Daoy (cell line): ENCODE measurements at places on chromosomes 13 and 19.

- no peak for DNase-seq
Observed at GRCh38 chr13:91154558-91155353, 192.7 kb upstream of the MIR17HG start.

DNA sequence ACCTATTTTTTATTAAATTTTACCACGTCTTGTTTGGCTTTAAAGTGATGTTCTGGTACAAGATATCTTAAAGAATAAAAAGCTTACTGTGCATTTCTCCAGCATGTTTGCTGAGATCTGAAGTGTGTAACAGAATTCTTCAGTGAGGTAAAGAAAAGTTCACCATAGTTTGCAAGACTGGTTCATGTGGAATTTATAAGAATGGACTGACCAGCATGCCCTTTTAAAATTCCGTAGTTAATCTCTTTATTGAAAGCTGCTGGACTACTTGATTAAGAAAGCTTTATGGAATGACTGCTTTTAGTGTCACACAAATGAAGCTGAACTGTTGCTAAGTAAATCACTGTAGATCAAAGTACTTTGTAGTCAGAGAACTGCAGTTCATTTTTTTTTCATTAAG is 119.2 kb downstream of the GPC6 start:
- DNase-seq: no peak

GRCh38 chr13:78934336-78934735 is 275.4 kb upstream of the OBI1 start:
- no peak for DNase-seq

GRCh38 chr19:53328967-53329366 is 4.6 kb upstream of the ZNF845 start:
- no peak for DNase-seq

- DNase-seq: no peak
Observed at GRCh38 chr13:36992362-36992761, 6.8 kb downstream of the ALG5 start.

DNA sequence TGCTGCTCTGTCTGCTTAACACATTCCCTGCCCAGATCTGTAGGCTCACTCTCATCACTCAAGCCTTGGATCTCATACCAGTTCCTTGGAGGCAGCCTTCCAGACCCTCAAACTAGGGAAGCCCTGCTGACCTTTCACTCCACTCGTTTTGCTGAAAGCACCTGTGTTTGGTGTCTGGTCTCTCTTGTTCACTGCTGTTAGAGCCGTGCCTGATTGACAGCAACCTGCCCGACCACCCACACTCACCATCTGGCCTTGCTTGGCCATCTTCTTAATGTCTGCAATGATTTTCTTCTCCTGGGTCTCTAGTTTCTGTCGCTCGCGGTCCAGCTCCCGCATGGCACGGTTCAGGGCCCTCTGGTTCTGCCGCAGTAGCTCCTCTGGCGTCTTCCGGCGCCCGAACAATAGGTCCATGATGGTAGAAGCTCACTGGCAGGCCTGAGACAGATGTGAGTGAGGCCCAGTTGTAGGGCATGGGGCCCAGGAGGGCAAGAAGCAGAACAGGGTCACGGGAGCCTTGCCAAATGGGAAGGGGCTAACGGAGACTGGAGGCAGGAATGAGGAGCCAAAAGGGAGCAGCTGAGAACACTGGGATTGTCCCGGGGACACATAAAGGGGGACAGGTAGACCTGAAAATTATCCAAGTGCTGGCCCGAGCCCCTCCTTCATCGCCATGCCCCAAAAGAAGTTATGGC is 959 bp downstream of the CHMP2A start:
- DNase-seq: no peak

- no peak for DNase-seq
Observed at GRCh38 chr13:19927117-19927748, 31.3 kb upstream of the ZMYM2 start.

DNA sequence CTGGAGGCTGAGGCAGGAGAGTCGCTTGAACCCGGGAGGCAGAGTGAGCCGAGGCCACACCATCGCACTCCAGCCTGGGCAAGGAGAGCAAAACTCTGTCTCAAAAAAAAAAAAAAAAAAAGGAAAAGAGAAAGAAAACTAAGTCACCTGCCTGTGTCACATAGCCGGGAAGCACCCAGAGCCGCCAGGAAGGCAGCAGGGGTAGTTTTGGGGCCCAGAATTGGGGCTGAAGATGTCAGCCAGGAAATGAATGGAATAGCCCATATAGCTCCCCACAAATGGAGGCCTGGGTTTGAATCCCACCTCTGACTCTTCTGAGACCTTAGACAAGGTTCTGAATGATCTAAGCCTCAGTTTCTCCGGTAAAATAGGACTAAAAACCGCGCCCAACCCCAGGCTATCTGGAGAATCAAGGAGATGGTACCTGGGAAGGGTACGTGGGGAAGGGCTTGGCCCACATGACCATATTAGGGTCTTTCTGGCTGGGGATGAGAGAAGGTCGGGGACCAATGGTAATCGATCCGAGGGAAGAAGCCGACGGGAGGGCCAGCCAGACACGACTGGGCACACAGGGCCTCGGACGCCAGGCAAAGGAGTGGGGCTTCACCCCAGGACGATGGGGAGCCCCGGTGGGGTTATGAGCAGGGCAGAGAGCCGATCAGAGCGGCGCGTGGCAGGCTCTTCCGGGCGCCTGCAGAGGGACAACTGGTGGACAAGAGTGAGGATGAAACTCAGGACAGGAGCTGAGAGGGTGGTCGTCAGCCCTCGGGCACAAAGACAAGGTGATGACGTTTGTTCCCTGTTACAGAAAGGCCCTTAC is 14.4 kb downstream of the CCDC124 start:
- DNase-seq: no peak

DNA sequence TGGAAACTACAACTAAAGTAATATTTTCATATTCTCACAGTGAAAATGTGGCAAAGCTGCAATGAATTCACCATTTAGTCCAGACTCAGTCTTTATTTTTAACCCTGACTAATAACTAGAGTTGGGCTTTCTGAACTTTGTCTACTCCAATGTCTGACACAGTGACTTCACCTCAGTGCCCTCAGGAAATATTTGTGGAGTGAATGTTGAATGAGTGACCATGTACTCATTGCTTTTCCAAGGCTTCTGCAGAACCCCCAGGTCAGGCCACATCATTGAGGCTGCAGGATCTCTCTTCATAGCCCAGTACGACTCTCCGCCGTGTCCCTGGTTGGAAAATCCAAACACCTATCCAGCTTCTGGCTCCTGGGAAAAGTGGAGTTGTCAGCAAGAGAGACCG is 1.8 kb downstream of the ZNF175 start:
- DNase-seq: peak; percentile 46

DNA sequence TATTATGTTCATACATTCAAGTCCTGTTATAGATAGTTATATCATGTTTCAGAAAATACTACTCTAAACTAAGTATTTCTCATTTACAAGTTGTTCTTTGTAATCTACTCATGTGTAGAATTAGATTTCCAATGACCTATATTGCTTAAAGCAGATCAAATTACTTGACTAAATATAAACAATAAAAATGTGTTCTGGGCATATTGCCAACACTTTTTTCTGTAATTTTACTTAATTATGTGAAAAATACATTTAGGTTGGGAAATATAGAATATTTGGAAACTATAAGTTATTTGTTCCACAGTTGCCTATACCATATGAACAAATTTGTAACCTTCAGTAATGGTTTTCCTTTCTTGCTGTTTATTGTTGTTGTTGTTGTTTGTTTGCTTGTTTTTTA is 275.2 kb upstream of the PCDH9 start:
- DNase-seq: no peak
